ENCODE measurements at places on chromosomes 11 and 22. TPM values are rescaled to one million over a fixed set of nuclear protein-coding genes. Genes with fewer than 3 reads are reported as not detected.

The MUC2 gene
- polyA plus RNA-seq, result not detected

The OR4S2 gene
- polyA plus RNA-seq, result not detected

The ASRGL1 gene
- 17.1 TPM for polyA plus RNA-seq

DNA sequence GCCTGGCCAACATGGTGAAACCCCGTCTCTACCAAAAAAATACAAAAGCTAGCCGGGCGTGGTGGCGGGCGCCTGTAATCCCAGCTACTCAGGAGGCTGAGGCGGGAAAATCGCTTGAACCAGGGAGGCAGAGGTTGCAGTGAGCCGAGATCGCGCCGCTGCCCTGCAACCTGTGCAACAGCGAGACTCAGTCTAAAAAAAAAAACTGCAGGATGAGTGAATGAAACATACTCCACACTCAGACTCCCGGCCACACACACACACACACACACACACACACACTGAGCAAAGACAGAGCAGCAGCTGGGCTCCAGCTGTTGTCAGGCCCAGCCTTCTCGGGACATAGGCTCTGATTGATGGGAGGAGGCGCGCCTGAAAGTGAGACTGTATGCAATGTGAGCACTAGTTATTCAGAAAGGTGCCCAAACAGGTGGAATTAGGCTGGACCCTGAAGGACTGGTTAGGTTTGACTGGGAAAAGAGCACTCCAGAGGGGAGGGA lies 1.5 kb upstream of the PLEKHA7 start:
- H3K4me1 ChIP-seq, result no peaks in the 10 kb centered on the region
- no peak overlapping the region for H3K4me3 ChIP-seq
- H3K36me3 ChIP-seq, result no peaks in the 10 kb centered on the region
- H3K27ac ChIP-seq, result no peak overlapping the region
- DNase-seq, result peak; percentile 24

DNA sequence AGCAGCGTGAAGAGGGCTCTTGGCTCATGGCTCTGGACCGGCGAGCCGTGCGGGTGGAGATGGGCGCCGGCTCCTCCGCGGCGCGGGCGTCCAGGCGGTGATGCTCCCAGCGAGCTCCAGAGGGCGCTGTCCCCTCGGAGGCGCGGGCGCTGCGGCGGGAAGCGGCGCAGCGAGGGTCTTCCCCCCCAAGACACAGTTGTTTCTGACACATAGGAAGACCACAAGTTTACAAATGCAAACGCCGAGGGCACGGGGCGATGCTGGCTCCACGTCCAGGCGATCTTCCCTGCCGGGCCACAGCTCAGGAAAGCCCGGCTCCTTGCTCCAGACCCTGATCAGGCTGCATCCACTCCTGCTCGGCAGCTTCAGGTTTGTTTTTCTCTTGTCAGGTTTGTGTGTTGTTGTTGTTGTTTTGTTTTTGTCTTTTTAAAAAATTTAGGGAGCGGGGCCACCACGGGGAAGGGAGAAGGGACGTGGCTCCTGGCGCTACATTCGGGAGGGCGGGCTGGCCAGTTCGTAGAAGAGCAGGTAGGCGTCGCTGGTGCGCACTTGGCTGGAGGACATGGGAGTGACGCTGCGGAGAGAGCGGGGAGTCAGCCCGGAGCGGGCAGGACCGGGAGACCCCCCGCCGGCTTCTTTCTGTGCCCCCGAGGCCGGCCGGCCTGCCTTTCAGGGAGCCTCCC lies 10.0 kb upstream of the MFRP start:
- peak overlapping the region; percentile 71 for H3K27ac ChIP-seq
- DNase-seq, result peak; percentile 91
- H3K4me1 ChIP-seq, result peaks cover 46% of the 10 kb centered on the region
- no peaks in the 10 kb centered on the region for H3K27me3 ChIP-seq

DNA sequence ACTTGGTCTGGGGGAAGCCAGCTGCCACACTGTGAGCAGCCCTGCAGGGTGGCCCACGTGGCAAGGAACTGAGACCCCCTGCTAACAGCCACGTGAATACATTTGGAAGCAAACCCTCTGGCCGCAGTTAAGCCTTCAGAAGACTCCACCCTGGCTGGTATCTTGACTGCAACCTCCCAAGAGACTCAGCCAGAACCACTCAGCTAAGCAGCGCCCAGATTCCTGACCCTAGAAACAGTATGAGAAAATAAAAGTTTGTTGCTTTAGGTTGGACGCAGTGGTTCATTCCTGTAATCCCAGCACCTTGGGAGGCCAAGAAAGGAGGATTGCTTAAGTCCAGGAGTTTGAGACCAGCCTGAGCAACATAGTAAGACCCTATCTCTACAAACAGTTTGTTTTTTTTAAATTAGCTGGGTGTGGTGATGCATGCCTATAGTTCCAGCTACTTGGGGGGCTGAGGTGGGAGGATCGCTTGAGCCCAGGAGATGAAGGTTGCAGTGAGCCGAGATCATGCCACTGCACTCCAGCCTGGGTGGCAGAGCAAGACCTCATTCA lies 8.7 kb downstream of the ZMAT5 start:
- no peaks in the 10 kb centered on the region for H3K27me3 ChIP-seq
- no peak overlapping the region for H3K27ac ChIP-seq
- no peaks in the 10 kb centered on the region for H3K36me3 ChIP-seq
- peaks cover 6% of the 10 kb centered on the region for H3K4me1 ChIP-seq

GRCh38 chr11:73760135-73760678 lies 667 bp downstream of the RAB6A start:
- peak overlapping the region; percentile 89 for H3K27ac ChIP-seq
- peak; percentile 52 for DNase-seq
- H3K4me1 ChIP-seq, result peaks cover 17% of the 10 kb centered on the region
- H3K27me3 ChIP-seq, result no peaks in the 10 kb centered on the region
- H3K36me3 ChIP-seq, result no peaks in the 10 kb centered on the region

DNA sequence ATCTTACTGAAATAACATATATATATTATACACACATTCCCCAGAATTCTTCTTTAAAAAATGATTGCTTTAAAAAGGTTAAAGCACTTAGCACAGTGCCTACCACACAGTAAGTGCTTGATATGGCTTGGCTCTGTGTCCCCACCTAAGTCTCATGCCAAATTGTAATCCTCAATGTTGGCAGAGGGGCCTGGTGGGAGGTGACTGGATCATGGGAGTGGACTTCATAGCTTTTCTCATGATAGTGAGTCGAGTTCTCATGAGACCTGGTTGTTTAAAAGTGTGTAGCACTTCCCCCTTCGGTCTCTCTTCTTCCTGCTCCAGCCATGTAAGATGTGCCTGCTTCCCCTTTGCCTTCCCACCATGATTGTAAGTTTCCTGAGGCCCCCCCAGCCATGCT lies 6.2 kb downstream of the CRYAB start:
- H3K4me3 ChIP-seq, result no peak overlapping the region
- H3K4me1 ChIP-seq, result peaks cover 15% of the 10 kb centered on the region
- H3K36me3 ChIP-seq, result no peaks in the 10 kb centered on the region
- H3K27me3 ChIP-seq, result no peaks in the 10 kb centered on the region

DNA sequence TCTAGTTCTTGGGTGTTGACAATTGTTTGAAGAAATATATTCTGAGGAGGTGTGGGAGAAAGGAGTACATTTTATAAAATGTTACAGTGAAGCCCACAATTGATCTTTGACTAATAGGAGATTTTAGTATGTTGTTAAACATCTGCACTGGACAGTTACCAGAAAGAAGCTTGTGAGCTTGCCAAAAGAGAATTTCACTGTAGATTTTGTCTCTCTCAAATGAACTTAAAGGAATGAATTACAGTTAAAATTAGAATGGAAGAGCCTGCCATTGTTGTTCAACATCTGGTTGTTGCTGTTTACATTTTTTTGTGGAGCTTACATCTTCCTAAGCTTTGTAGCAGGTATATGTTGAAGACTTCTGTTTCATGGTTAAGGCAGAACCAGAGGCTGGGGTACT lies 620.5 kb upstream of the CCDC179 start:
- no peak overlapping the region for H3K4me3 ChIP-seq
- no peak overlapping the region for H3K27ac ChIP-seq
- H3K27me3 ChIP-seq, result no peaks in the 10 kb centered on the region
- H3K4me1 ChIP-seq, result no peaks in the 10 kb centered on the region
